ENCODE measurements at places on chromosomes 12 and 14. TPM values are rescaled to one million over a fixed set of nuclear protein-coding genes. Genes with fewer than 3 reads are reported as not detected.

- DNase-seq: no peak
- H3K36me3 ChIP-seq: no peaks in the 10 kb centered on the region
- H3K27me3 ChIP-seq: no peaks in the 10 kb centered on the region
- no peak overlapping the region for H3K4me3 ChIP-seq
- H3K4me1 ChIP-seq: no peaks in the 10 kb centered on the region
- H3K27ac ChIP-seq: no peak overlapping the region
Observed at GRCh38 chr14:56057767-56058166, 60.4 kb upstream of the PELI2 start.

- no peak overlapping the region for H3K27ac ChIP-seq
- no peak for DNase-seq
- peaks cover 2% of the 10 kb centered on the region for H3K4me1 ChIP-seq
- no peaks in the 10 kb centered on the region for H3K36me3 ChIP-seq
Observed at GRCh38 chr12:19411234-19412204, 27.8 kb upstream of the AEBP2 start.

DNA sequence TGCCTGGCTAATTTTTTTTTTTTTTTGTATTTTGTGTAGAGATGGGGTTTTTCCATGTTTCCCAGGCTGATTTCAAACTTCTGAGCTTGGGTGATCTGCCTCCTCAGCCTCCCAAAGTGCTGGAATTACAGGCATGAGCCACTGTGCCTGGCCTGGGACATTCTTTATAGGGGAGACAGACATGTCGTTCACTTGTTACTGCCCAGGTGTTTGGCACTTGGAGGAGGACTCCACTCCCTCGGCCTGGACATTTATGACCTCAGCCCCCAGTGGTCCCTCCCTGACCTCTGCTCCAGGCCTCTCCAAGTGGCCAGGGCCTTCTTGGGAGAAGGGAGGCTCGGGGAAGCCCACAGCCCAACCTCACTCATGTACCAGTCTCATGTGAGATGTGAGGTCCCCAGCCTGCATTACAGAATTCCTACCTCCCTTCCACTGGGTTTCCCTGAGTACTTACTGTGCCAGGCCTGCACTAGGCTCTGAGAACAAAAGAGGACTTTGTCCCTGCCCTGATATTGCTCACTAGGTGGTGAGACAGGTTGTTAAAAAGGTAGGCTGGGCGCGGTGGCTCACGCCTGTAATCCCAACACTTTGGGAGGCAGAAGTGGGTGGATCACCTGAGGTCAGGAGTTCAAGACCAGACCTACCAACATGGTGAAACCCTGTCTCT, 9.7 kb upstream of the POP5 start:
- H3K4me3 ChIP-seq: no peak overlapping the region
- no peaks in the 10 kb centered on the region for H3K36me3 ChIP-seq
- no peak for DNase-seq
- H3K4me1 ChIP-seq: no peaks in the 10 kb centered on the region

- H3K4me3 ChIP-seq: no peak overlapping the region
- no peak overlapping the region for H3K27ac ChIP-seq
- H3K4me1 ChIP-seq: peaks cover 1% of the 10 kb centered on the region
- no peaks in the 10 kb centered on the region for H3K27me3 ChIP-seq
- H3K36me3 ChIP-seq: no peaks in the 10 kb centered on the region
- no peak for DNase-seq
Observed at GRCh38 chr12:116882742-116883141, 1.5 kb upstream of the HRK start.

DNA sequence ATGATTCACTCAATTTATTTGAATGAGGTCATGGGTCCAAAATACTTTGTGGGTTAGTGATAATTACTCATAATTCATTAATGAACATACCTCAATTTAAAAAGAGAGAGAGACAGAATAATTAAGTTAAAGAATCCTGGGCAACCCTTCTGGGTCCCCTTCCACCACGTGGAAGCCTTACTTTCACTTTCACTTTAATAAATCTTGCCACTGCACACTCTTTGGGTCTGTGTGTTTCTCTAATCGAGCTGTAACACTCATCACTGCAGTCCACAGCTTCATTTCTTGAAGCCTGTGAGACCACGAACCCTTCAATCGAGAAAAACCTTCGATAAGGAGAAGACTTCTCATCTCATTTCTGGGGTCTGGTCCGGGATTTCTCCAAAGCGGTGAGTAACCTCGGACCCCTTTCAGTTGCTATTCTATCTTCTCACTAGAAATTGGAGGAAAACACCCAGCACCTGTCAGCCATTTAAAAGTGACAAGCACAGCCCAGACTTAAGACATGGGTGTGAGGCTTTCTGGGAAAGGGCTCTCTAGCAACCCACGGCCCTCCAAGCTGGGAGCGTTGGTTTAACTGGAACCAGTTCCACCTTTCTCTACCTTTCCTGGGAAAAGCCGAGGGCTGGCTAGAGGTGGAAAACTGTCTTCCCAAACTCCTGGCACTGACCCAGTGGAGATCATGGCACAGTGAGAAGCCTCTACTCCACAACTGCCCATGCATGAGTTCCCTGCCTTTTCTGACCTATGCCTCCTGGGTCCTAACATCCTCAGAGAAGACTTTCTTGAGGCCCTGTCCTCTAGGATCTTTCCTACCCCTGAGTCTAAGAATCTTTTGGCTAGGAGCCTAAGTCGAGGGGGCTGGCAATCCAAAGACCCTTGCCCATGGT, 148.8 kb upstream of the ATF7IP start:
- no peak for DNase-seq
- no peaks in the 10 kb centered on the region for H3K27me3 ChIP-seq
- no peaks in the 10 kb centered on the region for H3K4me1 ChIP-seq
- no peaks in the 10 kb centered on the region for H3K36me3 ChIP-seq

- H3K27me3 ChIP-seq: no peaks in the 10 kb centered on the region
- no peak overlapping the region for H3K4me3 ChIP-seq
- peaks cover 3% of the 10 kb centered on the region for H3K4me1 ChIP-seq
- no peaks in the 10 kb centered on the region for H3K36me3 ChIP-seq
Observed at GRCh38 chr14:29905543-29905942, 22.1 kb downstream of the PRKD1 start.

- no peak overlapping the region for H3K4me3 ChIP-seq
- no peaks in the 10 kb centered on the region for H3K27me3 ChIP-seq
- no peak for DNase-seq
- H3K36me3 ChIP-seq: no peaks in the 10 kb centered on the region
- no peaks in the 10 kb centered on the region for H3K4me1 ChIP-seq
Observed at GRCh38 chr12:69779928-69780327, 41.3 kb downstream of the RAB3IP start.

- no peak overlapping the region for H3K4me3 ChIP-seq
- no peaks in the 10 kb centered on the region for H3K36me3 ChIP-seq
- no peaks in the 10 kb centered on the region for H3K27me3 ChIP-seq
Observed at GRCh38 chr12:49869816-49870500, 27.1 kb upstream of the BCDIN3D start.

DNA sequence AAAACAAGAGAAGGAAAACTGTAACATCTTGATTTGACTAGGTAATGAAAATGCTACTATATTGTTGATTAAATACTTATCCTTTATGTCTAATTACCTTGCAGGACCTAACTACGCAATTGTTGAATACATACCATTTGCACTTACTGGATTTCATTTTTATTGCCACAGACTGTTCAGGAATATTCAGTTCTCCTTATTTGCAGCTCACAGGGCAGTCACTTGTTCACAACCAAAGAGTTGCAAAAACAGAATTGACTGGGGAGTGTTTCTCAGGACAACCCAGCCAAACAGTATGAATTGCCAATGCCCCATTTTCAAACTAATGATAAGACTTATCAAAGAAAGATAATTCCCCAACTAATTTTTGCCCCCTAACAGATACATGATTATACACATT, 49.4 kb downstream of the CIT start:
- no peaks in the 10 kb centered on the region for H3K36me3 ChIP-seq
- H3K4me3 ChIP-seq: no peak overlapping the region

DNA sequence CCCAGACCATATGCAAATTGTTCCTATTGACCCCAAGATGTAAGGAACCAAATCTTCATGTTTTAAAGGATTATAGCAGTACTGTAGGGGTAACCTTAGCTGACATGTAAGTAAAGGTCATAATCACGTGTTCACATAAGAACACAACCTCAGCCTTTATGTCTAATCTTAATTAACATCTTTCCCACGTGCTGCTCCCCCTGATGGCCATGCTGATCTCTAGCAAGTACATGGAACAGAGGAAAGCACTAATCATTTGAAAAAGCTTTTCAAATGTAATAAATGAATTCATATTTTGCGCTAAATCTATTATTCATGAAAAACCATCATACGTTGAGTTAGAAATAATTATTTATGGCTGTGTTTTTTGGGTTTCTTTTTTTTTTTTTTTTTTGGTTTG, 30.5 kb upstream of the ITPR2 start:
- H3K4me1 ChIP-seq: no peaks in the 10 kb centered on the region
- no peak overlapping the region for H3K4me3 ChIP-seq
- H3K27me3 ChIP-seq: no peaks in the 10 kb centered on the region
- no peak overlapping the region for H3K27ac ChIP-seq

- H3K27me3 ChIP-seq: no peaks in the 10 kb centered on the region
- H3K36me3 ChIP-seq: no peaks in the 10 kb centered on the region
- peaks cover 5% of the 10 kb centered on the region for H3K4me1 ChIP-seq
- peak overlapping the region; percentile 4 for H3K4me3 ChIP-seq
Observed at GRCh38 chr14:32438517-32438916, 109.4 kb downstream of the AKAP6 start.

Gene C1QL4
- not detected for total RNA-seq

Gene NKX2-8
- total RNA-seq: not detected

All from ovary (tissue), 10 donors.